ENCODE measurements at places on chromosomes 3 and 15.
A peak's percentile ranks its signal among the peaks of the same experiment; 100 is the strongest.

GRCh38 chr15:83545804-83546511, 98.8 kb downstream of the SH3GL3 start:
- DNase-seq: no peak

DNA sequence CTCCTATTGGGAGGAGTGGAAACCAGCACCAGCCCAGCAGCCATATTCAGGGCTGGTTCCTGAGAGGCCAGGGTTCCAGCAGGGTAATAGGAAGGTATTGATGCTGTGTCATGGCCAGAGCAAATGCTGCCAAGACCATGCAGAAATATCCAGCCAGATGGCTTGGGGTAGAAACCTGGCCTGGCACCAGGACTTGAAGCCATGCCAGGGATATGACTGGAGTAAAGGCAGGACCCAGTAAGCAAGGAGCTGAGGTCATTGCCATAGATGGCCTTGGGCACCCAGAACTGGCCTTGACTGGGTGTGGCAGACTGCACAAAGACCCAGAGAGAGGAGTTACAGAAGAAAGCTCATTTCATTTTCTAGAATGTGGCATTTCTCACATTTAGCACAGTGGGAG, 257.6 kb upstream of the GOLGA6L4 start:
- no peak for DNase-seq

GRCh38 chr3:73187328-73187727, 125.9 kb downstream of the EBLN2 start:
- no peak for DNase-seq

GRCh38 chr3:99842826-99843589, 25.3 kb downstream of the CMSS1 start:
- no peak for DNase-seq

DNA sequence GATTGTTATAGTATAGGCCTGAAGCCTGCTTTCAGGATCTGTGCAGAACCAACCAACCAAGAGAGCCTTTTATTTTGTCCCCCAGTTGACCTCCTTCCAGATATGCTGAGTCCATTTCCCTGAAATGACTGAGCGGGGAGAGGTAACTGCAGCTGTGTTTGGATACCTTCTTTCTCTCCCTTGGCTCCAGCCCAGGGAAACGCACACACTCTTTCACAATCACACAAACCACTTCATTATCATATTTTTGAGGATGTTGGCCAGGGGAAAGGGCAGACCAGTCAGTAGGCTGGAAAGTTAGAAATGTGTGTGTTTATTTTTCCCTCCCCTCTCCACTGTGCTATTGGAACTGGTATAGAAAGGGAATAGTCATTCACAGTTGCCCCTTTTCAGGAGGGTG, 417.7 kb upstream of the TBL1XR1 start:
- no peak for DNase-seq

DNA sequence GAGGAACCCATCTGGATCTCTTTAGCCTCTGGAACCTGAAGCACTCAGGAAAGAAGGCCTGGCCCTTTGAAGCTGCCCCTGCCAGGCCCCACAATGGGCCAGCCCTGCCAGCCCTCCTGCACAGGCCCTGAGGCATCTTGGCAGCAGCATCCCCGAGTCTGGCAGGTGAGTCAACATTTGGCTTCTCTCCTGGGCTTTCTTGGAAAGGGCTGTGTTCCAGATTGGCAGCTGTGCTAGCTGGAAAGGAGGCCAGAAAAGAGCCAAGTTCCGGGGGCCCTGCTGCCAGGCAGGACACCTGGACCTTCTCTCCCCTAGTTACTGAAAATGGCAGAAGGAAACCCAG, 187.2 kb downstream of the SHQ1 start:
- peak; percentile 69 for DNase-seq

DNA sequence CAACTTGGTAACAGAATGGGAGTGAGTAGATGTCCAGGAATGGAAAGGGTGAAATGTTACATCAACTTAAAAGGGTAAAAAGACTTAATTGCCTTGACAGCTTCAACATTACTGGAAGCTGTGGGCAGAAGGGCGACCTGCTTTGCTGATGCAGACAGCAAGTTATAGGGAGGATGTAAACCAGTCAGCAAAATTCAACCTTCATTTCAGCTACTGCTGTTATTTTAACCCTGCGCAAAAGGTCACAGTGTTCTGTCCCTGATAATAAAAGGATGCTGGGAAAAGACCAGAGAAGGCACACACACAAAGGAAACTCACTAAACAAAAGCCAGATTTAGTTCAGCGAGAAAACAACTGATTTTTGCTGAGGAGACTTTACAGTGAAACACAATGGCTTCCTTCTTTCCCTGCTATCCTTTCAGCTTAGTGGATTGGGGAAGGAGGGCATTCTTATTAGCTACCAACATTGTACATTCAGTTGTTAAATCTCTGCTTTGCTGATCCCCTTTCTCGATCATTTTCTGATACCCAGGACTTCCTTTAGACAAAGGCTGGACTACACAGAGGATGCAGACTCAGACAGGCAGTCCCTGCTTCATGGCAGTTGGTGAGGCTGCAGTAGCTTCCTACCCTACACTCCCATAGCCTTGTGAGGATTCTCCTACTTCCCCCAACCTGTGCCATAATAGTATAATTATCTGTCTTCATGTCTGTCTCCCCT, 62.0 kb downstream of the P3H2 start:
- DNase-seq: no peak

DNA sequence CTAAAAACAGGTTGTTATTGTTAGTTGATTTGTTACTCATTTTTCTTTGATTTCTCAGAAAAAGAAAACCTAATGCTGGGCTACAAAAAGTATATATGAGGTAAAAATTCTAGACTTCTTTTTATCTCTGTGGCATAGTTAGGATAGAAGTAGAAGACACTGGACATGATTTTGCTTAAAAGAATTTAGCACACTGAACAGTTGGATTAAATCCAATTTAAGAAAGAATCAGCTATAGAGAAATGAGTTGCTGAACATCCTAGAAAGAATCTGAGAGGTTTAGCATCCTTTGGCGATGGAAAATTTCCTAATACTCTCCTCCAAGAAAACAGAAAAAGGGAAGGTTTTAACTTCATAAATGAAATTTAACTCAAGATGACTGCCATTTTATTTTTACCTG, 259.7 kb downstream of the TBL1XR1 start:
- DNase-seq: no peak

- no peak for DNase-seq
Observed at GRCh38 chr3:16848007-16848406, 36.7 kb upstream of the PLCL2 start.

GRCh38 chr3:106056931-106057330, 188.1 kb upstream of the CBLB start:
- DNase-seq: no peak

- DNase-seq: no peak
Observed at GRCh38 chr15:75112848-75113492, 88.7 kb upstream of the C15orf39 start.

DNA sequence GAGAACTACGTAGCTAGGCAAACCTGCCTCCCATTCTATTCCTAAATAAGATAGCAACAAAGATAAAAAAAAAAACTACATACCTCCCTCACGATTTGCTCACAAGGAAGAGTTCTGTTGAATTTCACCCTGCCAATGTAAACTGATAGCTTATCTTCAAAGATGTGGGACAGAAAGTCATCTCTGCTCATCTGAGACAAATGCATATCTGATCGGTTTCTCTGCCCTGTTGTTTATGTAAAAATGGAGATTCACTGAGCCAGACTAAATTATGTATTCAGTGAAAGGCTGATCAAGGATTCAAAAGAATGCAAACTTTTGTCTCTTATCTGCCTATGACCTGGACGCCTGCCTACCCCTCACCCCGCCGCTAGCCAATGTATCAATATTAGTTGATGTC, 11.2 kb downstream of the PYGO1 start:
- DNase-seq: no peak

- no peak for DNase-seq
Observed at GRCh38 chr3:8581806-8582445, 62.7 kb downstream of the SSUH2 start.

DNA sequence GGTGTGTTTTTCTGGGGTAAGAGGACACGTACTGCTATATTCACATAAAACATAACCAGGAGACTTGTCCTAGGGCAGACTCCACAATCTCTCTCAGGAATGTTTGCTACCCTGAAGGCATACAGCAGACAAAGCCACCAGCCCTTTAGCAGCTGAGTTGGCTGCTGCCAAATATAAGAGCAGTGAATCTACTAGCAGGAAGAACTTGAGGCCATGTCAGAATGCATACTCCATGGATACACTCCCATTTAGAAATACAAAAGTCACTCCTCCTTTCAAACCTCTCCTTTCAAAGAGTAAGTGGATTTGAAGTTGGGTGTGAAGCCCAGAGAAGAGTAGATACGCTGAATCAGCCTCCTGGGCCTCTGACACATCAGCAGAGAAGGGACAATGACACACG, 94.1 kb downstream of the CADPS start:
- DNase-seq: no peak

- DNase-seq: peak; percentile 56
Observed at GRCh38 chr15:95557226-95558046, 773.1 kb upstream of the NR2F2 start.

GRCh38 chr3:20326541-20326940, 140.5 kb upstream of the SGO1 start:
- DNase-seq: no peak

GRCh38 chr3:152245498-152246170, 23.1 kb upstream of the MBNL1 start:
- no peak for DNase-seq

GRCh38 chr3:155556531-155556930, 188.3 kb downstream of the PLCH1 start:
- DNase-seq: no peak

GRCh38 chr15:52695154-52695553, 16.0 kb upstream of the ATOSA start:
- DNase-seq: no peak

DNA sequence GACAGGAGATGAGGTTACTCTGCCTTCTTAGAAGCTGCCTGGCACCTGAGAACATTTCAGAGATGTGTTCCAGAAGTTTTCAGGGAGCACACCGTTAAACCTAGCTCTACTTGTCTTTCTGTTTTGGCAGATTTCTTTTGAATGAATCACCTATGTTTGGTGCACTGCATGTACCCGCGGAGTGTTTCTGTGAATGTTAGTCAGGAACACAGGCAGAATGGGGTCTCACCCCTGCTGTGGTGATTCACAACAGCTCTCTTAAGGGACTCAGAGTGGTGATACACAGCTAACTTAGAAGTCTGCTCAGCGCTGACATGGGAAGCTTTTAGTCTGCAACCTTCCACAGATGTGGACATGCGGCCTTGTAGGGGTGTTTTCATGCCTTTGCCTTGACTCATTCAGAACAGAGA, 24.0 kb downstream of the TSEN2 start:
- peak; percentile 75 for DNase-seq

GRCh38 chr15:32691689-32692038, 26.1 kb upstream of the GREM1 start:
- DNase-seq: no peak

GRCh38 chr3:123652342-123652984, 67.6 kb upstream of the HACD2 start:
- peak; percentile 23 for DNase-seq

DNA sequence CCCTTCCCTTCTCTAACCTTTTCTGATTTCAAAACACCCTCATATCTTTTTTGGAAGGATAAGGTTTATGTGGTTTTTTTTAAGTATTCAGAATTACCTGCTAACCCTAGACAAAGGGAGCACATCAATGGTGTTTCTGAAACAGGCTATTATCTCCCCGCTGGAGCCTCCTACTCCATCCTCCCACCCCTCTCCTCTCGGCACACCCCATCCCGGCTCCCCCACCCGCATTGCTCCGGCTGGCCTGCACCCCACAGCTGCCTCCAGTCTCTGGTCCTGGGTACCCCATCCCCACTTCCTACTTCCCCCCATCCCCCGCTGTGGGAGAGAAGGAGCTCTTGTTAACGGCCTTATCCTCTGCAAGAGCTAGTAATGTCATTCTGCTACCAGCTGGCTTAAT, 59.2 kb downstream of the PDIA5 start:
- no peak for DNase-seq

DNA sequence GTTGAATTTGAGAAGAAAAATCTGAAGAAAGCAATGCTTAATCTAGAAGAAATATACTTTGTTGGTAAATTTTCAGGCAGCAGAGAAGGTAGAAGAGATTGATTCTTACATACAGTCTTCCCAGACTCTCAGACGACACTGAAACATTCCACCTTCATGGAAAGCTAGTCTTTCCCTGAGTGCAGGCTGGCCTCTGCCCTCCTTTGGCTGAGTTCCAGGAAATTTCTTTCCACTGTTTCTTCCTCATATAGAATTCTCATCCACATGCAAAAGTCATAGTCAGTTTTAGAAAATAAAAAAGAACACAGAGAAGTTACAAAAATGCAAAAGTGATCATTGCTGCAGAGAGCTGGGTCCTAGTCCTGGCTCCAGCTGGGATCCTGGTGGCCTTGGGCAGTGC, 142.5 kb upstream of the PRR23C start:
- DNase-seq: no peak

- no peak for DNase-seq
Observed at GRCh38 chr3:146249921-146250320, 984 bp downstream of the PLSCR4 start.

DNA sequence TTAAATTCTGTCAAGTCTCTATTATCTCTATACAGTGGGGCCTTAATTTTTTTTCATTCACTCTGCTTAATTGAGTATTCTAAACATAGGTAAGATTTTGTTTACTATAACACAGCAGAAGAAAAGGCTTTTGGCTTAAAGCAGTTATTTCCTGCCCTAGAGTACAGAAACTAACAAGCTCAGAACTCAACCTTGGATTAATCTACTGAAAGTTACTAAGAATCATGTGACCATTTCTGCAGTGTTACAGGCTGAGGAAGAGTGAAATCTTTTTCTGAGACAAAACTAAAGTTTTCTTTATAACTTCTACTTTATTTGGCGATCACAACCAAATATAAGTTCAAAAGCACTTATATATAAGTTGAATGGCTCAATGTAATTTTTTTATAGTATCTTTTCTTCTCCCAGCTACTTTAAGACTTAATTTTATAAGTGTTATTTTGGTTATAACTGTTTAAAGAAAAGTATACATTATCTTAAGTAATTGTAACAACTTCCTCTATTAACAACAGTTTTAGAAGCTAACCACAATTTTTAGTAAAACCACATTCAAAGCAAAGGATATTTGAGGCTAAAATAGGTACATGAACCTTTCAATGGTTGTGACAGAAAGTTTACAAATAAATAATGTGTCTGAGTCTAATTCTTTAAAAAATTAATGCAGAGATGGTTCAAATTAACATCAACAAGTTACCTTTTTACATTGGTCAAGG, 240.6 kb upstream of the NAALADL2 start:
- DNase-seq: no peak

DNA sequence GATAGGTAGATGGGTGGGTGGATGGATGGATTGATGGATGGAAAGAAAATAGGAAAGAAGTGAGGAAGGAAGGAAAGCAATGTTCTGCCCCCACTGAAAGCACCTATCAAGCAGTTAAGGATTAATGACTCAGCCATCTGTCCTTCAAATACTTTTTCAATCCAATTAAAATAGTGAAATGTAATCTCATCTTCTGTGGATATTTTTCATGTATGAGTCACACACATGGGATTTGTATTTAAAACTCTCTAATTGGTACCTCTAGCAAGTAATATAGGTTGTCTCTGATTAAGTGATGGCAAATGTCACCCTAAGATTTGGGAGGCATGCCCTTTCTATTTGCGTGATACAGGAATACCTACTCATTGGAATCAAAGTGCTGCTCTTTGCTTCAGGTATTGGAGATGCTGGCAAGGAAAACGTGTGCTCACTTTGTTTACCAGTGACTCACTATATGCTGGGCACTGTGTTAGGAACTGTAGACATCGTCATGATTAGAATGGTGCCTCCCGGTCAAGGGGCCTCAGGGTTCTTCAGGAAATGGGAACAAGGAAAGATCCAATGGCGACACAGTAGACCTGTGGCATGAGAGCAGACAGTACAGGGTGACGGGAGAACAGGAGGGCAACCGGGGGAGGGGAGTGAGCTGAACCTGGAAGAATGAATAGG, 230.1 kb downstream of the CLSTN2 start:
- DNase-seq: no peak

Measured in keratinocyte (primary cell).